Osteoblast (primary cell): ENCODE measurements at places on chromosomes 5 and 9. TPM values are rescaled to one million over a fixed set of nuclear protein-coding genes. Genes with fewer than 3 reads are reported as not detected.

TAF11L5 gene
- not detected in 2 replicates for total RNA-seq

HK3 gene
- total RNA-seq, result under 0.01 and 1.8 TPM in 2 replicates

- peak; percentile 93 for DNase-seq
Measured at GRCh38 chr9:127535834-127536233, 76.2 kb upstream of the STXBP1 start.

DNA sequence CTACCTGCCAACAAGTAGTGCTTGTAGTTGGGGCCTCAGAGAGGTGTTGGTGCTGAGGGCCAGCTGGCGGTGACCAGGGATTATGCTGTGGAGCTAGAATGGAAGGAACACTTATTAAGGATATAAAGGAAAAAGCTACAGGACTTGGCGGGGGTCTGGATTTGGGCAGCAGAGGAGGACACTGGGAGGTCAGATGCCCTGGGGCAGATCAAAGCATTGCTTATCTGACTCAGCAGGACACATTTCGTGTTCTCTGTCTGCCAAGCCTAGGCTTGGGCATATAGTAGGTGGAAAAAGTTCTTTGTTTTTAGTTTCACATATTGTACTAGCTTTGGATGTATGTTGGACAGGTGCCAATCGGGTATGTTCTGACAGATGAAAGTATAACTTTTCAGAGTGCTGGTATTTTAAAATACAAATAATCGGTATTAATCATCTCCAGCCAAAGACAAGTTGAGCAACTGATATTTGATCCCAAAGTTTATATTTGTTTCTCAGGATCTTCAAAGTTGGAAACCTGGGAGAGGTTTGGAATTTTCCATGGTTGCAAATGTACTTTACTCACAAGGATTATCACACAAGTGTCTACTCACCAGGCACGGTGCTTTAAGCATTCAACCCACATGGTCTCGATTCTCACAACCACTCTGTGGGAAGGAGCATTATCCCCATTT, 69.4 kb downstream of the IQGAP2 start:
- no peak for DNase-seq

- no peak for DNase-seq
Measured at GRCh38 chr5:107631805-107632362, 38.9 kb downstream of the EFNA5 start.

- DNase-seq, result no peak
Measured at GRCh38 chr5:125210242-125210947, 464.0 kb upstream of the ZNF608 start.

GRCh38 chr9:81902196-81902595, 26.0 kb upstream of the SPATA31D4 start:
- DNase-seq, result no peak

- no peak for DNase-seq
Measured at GRCh38 chr5:170481849-170482248, 22.0 kb upstream of the KCNIP1 start.

DNA sequence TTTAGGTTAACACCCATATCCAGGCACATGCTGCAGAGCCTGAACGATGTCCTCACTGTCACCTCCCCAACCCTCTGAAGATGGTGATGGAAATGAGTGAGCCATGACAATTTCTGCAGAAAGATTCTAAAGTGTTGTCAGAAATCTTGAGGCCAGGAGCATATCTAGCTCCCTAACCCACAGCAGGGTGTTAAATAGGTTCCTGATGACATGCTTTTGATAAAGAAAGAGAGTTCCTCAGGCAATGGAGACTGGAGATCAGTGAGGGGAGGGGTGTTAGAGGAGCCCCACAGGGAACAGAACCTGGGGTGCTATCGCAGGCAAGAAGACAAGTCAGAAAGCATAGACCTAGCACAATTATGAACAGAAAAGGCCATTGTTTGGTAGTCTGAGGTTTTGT, 95.7 kb downstream of the ENC1 start:
- DNase-seq, result no peak

DNA sequence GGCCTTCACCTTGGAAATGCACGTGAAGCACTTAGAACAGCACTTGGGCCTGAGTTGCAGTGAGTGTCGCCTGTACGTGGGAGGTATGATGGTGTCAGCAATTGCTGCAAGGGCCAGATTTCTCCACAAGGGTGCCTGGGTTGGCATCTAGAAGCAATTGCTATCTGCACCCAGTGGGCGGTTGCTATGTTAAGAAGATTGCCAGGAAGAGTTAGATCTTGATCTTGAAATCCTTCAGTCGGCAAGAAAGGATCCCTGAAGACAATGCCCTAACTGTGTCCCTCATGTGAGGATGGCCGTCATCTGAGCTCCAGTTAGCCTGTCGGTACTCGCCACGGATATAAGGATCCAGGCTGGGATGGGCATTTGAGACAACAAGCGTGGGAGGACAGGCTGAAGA, 62.9 kb downstream of the MAMDC2 start:
- no peak for DNase-seq

GRCh38 chr9:110575945-110576344, 3.6 kb downstream of the SVEP1 start:
- peak; percentile 56 for DNase-seq

NTNG2 gene
- 9.4 and 13.0 TPM in 2 replicates for total RNA-seq

F2RL2 gene
- 1.1 and 1.5 TPM in 2 replicates for total RNA-seq

- DNase-seq, result no peak
Measured at GRCh38 chr5:135103575-135103853, 69.5 kb upstream of the PITX1 start.

RAD23B gene
- total RNA-seq, result 148 and 157 TPM in 2 replicates

DNA sequence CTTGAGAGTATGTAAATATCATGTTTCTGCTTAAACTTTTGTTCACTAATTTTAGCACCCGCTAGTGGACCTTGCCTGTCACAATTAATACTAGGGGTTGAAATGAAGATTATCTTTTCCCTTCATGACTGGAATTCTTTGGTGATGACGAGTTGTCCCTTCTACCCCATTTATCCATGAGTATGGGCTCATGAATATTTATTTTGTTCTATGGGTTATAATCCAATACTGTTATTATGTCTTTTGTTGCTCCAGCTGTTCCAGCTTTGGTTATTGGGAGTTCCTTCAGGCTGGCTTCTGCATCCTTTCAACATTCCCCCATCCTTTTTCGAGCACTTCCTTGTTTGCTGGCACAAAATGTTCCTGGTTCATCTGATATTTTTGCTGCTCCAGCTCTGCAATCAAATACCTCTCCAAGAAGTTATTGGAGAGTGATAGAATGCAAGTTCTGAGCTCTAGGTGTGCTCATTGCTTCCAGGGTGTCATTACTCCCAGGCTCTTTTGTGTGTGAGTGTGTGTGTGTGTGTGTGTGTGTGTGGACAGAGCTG, 19.7 kb upstream of the ARHGEF28 start:
- no peak for DNase-seq

DNA sequence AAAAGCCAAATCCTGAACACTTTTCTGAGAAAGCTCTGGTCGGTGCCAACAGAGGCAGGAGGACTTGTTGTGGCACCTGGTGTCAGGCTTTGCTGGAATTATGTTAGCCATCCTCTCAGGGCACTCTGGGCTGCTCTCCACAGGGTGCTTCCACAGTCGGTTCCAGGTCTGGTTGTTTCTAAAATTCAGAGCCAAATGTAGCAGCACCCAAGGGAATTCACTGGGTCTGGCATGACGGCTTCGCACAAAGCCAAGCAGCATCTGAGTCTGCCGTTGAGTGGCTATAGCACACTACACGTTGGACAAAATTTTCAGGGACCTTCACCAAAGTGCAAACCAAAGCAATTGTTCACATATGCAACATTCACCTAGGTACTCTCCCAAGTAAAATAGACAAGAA, 110.2 kb downstream of the PJA2 start:
- DNase-seq, result no peak

DNA sequence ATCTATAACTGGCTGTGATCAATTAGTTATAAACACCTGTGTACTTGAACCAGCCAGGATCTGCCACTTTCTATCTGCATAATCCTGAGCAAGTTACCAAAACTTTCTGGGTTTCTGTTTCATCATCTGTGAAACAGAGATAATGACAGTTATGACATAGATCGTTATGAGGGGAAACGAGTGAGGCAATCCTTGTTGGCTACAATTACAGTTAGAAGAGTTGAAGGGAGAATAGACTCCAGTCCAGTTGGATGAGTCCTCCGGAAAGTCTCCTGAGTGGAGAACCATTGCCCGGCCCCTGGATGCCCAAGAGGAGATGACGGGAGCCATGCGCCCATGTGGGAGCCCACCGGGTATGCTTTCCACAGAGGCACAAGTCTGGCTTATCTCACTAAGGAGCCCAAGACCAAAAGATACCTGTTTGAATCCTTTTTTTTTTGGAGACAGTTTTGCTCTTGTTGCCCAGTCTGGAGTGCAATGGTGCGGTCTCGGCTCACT, 4.5 kb downstream of the PDE6A start:
- DNase-seq, result no peak

DNA sequence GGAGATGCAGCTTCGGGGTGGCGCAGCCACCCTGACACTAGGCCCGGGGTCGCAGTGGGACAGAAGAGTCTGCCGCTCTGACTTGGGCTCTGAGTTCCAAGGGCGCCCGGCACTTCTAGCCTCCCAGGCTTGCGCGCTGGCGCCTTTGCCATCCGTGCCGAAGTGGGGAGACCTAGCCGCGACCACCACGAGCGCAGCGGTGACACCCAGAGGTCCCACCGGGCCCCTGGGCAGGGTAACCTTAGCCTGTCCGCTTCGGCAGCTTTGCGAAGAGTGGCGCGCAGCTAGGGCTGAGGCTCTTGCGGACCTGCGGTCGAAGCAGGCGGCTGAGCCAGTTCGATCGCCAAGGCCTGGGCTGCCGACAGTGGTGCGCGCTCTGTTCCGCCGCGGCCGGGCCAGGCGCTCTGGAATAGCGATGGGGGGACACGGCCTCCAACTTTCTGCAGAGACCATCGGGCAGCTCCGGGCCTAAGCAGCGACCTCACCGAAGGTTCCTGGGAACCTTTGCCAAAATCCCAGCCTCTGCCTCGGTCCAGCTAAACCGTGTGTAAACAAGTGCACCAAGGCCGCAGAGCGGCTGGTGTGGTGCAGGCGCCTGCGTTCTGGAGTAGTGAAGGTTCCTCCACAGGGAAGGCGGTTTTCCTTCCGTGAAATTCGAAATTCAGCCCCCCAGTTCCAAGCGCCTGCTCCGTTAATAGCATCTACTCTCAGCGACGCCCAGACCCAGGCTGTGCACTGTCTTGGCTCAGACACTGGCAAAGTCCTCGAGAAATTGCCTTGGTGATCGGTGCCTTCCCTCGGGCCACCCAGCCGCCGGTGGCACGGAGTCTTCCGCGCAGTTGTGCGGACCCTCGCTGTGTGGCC, 7.4 kb downstream of the TLX3 start:
- peak; percentile 85 for DNase-seq

DNA sequence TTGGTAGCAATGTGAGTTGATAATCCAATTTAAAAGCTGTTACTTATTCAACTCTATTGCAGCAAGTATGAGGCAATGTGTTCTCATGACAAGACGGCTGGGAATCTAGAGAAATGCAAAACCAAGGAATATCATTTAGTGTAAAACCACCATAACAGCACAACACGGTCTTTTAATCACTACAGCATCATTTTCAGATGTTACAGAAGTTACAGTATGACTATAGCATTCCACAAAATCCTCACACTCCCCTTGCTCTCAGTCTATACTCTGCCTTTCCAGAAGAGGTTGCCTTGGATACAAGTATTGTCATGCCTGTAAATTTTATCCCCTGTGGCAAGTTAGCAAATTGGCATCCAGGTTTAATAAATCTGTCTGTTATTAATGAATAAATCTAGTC, 28.6 kb upstream of the TAS2R1 start:
- no peak for DNase-seq
